B cell (primary cell): ENCODE measurements at places on chromosomes 6 and 20.

- peaks cover 30% of the 10 kb centered on the region for H3K4me1 ChIP-seq
- peak overlapping the region; percentile 24 for H3K4me3 ChIP-seq
- DNase-seq: peak; percentile 58
- no peaks in the 10 kb centered on the region for H3K36me3 ChIP-seq
These were observed 19.1 kb upstream of the IRF4 start for GRCh38 chr6:372336-372911.

- no peaks in the 10 kb centered on the region for H3K36me3 ChIP-seq
- H3K27ac ChIP-seq: no peak overlapping the region
- no peak overlapping the region for H3K4me3 ChIP-seq
- H3K4me1 ChIP-seq: peaks cover 4% of the 10 kb centered on the region
- DNase-seq: no peak
These were observed 2.8 kb downstream of the AHCY start for GRCh38 chr20:34300256-34300806.

- no peak overlapping the region for H3K27ac ChIP-seq
- no peaks in the 10 kb centered on the region for H3K4me1 ChIP-seq
- H3K4me3 ChIP-seq: no peak overlapping the region
- H3K27me3 ChIP-seq: no peaks in the 10 kb centered on the region
- DNase-seq: no peak
These were observed 42.7 kb downstream of the LRP11 start for GRCh38 chr6:149821492-149821891.

GRCh38 chr20:17314264-17314663 is 87.4 kb downstream of the PCSK2 start:
- H3K4me3 ChIP-seq: no peak overlapping the region
- H3K27ac ChIP-seq: no peak overlapping the region
- no peaks in the 10 kb centered on the region for H3K27me3 ChIP-seq
- no peak for DNase-seq

- H3K4me3 ChIP-seq: no peak overlapping the region
- no peaks in the 10 kb centered on the region for H3K36me3 ChIP-seq
- no peak overlapping the region for H3K27ac ChIP-seq
- H3K4me1 ChIP-seq: no peaks in the 10 kb centered on the region
- DNase-seq: no peak
These were observed 217.4 kb upstream of the PLCB4 start for GRCh38 chr20:8851446-8851845.

DNA sequence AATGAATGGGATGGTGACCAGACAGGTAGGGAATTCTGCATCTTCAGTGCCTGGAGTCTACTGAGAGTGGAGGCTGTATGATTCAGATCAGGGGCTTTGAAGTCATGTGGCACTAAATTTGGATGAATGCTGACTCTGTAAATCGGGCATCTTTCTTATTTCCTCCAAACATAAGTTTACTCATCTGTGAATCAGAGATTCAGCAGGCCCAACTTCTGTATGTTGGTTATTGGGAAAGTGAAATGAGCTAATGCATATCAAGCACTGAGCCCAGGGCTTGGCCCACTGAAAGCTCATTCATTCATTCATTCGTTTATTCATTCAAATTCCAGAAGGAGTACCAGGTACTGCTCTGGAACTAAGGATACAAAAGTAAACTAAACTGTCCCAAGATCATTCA is 192.3 kb upstream of the RIN2 start:
- H3K4me3 ChIP-seq: no peak overlapping the region
- DNase-seq: no peak
- no peaks in the 10 kb centered on the region for H3K36me3 ChIP-seq
- H3K4me1 ChIP-seq: no peaks in the 10 kb centered on the region
- no peak overlapping the region for H3K27ac ChIP-seq

GRCh38 chr20:33444797-33445560 is 1.4 kb upstream of the SNTA1 start:
- DNase-seq: peak; percentile 52
- no peaks in the 10 kb centered on the region for H3K36me3 ChIP-seq
- no peak overlapping the region for H3K27ac ChIP-seq
- peaks cover 13% of the 10 kb centered on the region for H3K4me1 ChIP-seq
